Ureter (tissue), 1 donor: ENCODE measurements at places on chromosomes 5 and 9. TPM values are rescaled to one million over a fixed set of nuclear protein-coding genes. Genes with fewer than 3 reads are reported as not detected.

The TIMD4 gene
- total RNA-seq, result 1.2 TPM

The POLR3G gene
- 2.1 TPM for total RNA-seq

The LSM11 gene
- total RNA-seq, result 3.6 TPM

The APC gene
- total RNA-seq, result 40.4 TPM

DNA sequence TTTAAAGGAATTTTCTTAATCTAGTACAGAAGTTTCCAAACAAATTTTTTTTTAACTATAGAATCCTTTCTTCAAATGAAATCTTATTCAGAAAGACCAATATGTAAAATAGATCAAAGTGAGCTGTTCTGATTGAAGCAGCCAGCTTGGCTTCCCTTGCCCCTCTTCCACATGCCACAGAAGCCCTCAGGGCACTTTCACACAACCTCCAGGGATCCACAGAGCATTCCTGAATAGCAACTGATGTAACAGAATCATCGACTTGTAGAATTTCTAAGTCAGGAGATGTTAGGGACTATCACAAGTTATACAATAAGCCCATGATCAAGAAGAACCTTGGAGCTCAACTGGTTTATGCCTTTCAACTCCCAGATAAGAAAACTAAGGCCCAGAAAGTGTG lies 427.8 kb upstream of the C9orf72 start:
- DNase-seq, result no peak

DNA sequence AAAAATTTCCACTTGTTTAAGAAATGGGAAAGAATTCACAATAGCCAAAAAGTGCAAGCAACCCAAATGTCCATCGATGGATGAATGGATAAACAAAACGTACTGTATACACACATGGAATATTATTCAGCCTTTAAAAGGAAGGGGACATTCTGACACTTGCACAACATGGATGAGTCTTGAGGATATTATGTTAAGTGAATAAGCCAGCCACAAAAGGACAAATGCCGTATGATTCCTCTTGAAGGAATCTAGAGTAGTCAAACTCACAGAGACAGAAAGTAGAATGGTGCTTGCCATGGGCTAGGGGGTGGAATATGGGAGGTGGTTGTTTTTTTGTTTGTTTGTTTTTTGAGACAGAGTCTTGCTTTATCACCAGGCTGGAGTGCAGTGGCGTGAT lies 3.8 kb upstream of the ATP6V0E1 start:
- DNase-seq, result no peak

The SLC2A6 gene
- total RNA-seq, result 19.6 TPM

DNA sequence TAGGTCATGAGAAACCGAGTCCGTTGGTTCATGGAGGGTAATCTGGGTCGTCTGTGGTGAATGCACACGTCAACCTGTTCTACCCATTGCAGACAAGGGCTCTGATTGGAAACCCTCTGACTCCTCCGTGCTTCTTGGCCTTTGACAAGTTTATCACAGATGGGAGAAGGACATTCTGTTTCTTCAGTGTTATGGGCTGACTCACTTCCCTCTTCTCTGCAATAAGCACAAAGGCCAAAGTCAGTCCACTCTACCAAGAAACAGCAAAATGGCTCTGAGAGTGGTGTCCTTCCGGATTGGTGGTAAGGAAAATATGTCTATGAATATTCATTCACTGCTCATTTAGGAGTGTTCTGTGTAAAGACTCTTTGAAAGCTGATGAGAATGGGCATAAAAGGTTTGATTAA lies 89.3 kb downstream of the FEM1C start:
- DNase-seq, result no peak

The PCDHA9 gene
- 0.34 TPM for total RNA-seq

DNA sequence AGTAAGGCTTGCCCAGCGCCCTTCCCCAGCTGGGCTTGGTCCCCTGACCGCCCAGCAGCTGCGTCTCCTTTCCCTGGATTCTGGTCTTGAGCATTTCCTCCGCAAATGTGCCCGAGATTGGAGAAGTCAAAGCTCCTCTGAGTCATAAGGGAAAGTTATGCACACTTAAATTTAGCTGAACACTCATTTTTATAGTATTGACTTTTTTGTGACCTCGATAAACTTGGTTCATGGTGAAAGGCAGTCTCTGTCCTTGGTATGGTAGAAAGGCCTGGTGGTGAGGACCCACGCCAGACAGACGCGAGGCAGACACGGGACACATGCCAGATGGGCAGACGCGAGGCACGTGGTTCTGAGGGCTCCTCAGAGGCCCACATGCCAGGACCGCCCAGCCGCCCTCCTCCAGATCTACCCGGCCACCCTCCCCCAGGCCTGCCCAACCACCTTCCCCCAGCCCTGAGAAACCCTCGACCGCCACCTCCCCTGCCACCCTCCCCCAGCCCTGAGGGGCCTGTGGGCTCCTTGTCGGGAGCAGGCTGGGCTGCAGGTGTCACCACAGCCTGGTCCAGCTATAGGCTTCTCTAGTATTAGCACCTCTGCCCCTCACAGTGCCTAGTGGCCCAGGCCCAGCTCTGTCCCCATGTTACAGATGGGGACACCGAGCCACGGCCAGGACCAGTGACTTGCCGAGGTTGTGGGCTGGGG lies 60.9 kb upstream of the CACNA1B start:
- no peak for DNase-seq

DNA sequence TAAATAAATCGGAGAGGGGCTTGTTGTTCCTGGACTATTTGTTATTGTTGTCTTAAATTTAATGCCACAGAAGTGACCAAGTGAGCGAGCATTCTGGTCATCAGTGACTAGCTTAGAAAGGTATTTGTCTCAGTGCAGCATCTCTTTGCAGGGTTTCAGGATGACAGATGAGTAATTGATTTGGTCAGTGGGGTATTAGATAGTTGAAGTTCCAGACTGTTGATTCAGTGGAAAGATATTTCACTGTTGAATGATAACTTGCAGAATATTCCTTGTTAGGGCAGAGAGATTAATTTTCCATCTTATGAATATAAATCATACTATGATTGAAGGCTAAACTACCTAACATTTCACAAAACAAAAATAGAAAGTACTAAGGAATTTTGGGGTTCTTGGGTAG lies 122.4 kb downstream of the TRIO start:
- DNase-seq, result no peak

DNA sequence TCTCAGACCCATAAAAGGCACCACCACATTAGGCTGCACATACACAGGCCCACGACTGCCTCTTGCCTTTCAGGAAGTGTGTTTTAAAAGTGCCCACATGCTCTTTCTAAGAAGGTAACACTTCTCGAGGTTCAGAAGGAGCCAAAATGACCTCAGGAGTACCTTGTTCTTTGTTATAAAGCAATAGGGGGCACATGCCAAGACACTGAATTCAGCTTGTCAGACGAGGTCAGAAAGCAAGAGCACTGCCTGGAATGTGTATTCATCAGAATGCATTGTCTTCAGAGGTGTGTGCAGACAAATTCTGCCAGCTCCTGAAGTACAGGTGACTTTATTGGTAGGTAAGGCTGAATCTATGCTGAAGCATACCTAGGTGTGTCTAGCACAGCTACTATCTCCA lies 114.5 kb upstream of the IRX1 start:
- DNase-seq, result no peak

The MED22 gene
- 31.2 TPM for total RNA-seq

DNA sequence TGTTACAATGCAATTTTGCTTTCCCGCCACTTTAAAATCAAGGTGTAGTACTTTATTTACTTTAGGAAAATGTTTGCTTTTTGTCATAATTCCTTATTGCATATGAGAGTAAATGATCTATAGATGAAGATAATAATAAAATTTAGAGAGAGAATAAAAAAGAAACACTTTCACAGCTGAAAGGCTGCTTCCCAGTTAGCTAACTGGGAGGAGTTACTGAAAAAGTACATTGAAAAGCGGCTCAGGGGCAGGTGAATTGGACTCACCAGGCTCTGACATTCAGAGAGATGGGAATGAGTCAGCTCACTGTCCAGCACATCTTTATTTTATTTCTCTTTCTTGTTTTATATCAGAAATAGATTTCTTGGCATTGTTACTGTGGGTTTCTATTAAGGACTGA lies 131.7 kb upstream of the CCDC152 start:
- no peak for DNase-seq

- DNase-seq, result no peak
Observed at GRCh38 chr9:23319092-23319491, 506.9 kb downstream of the ELAVL2 start.

- DNase-seq, result no peak
Observed at GRCh38 chr9:123063177-123063598, 29.7 kb downstream of the GPR21 start.

The CCDC192 gene
- total RNA-seq, result 1.2 TPM

The PDCD1LG2 gene
- total RNA-seq, result 1.7 TPM

The STK32A gene
- total RNA-seq, result 9.7 TPM

DNA sequence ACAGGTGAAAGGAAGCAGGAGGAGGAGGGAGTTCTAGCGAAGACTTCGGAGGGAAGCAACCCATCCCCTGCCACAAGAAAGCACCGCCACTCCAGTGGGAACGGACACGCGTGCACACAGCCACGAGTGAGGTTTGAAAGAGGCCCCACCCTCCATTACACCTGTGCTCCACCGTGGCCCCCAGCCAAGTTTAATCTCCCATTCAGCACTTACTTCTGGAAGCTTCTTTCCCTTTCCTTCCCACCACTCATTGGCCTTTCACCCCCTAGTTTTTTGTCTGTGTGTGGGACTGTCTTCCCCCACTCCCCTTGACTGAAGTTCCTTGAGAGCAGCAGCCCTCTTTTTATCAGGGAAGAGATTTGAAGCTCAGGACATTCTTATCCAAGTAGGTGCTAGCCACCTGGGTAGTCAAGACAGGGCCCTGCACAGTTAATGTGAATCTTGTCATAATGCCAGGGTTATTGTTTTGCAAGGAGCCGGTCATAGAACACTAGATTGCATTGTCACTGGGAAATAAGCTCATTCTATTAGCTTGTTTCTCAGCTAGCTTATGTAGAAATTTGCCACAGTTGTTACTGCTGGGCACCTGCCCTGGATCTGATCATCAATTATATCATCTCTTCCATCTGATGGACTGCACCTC lies 256.0 kb downstream of the DOCK8 start:
- DNase-seq, result peak; percentile 56

DNA sequence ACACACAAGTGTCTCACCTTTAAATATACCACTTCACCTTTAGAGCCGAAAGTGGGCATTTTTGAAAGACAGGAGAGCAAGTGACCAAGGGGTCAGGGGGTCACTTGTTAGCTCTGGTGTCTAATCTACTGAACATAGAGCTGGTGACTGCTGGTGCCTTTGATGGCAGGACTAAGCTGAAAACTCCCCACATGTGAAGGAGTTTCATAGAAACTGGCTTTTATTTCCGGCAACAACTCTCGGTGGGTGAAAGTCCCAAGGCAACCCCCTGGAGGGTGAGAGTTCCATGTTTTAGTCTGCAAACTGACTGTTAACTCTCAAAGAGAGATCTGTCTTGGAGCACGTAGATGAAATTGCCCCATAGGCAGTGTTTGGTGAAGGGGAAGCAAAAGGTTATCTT lies 466.9 kb downstream of the DMRTA1 start:
- no peak for DNase-seq

GRCh38 chr5:43564289-43564850 lies 7.5 kb upstream of the PAIP1 start:
- DNase-seq, result no peak

The SPINK4 gene
- not detected for total RNA-seq

The SNX30 gene
- total RNA-seq, result 13.1 TPM

DNA sequence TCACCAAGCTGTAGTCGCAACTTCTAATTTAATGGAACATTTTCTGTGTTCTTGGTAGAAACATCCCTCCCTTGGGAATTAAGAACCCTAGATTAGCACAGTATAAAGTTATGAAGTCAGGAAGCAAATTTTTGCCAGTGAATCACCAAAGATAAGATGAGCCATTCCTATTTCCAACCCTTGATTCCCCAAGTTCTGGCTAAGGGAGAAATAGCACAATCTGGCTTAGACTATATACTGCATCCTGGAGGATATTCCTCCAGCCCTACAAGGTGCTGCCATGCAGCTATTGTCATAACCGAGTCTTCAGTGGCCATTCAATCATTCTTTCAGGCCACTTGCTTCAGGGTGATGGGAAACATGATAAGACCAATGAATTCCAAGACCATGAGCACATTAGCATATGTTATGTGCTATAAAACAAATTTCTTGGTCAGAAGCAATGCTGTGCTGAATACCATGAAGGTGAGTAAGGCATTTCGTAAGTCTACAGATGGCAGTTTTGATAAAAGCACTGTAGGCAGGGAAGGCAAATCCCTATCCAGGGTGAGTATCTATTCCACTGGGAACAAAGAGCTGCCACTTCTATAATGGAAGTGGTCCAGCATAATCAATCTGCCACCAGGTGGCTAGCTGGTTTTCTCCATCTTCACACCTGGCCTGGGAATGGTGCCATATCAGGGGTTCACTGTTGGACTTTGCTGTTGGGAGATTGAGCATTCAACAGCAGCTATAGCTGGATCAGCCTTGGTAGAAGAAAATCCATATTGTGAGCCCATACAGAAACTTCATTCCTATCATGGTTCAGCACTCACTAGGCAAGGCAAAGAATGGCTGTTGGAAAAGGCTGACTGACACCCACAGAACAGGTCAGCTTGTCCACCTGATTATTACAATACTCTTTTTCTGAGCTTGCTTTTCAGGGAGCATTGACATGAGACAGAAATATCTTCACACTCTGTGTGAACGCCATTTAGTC lies 19.6 kb upstream of the ARL15 start:
- no peak for DNase-seq

GRCh38 chr9:107734256-107735013 lies 244.9 kb upstream of the KLF4 start:
- no peak for DNase-seq

- DNase-seq, result no peak
Observed at GRCh38 chr9:136634904-136635303, 27.8 kb upstream of the EGFL7 start.

GRCh38 chr9:132234535-132234934 lies 72.7 kb downstream of the NTNG2 start:
- DNase-seq, result no peak

The PDZD2 gene
- total RNA-seq, result 7.8 TPM

The DNAI1 gene
- total RNA-seq, result not detected

The PRDM9 gene
- not detected for total RNA-seq

The CCL21 gene
- total RNA-seq, result 55.1 TPM

- DNase-seq, result no peak
Observed at GRCh38 chr5:87413343-87413645, 564 bp upstream of the CCNH start.

DNA sequence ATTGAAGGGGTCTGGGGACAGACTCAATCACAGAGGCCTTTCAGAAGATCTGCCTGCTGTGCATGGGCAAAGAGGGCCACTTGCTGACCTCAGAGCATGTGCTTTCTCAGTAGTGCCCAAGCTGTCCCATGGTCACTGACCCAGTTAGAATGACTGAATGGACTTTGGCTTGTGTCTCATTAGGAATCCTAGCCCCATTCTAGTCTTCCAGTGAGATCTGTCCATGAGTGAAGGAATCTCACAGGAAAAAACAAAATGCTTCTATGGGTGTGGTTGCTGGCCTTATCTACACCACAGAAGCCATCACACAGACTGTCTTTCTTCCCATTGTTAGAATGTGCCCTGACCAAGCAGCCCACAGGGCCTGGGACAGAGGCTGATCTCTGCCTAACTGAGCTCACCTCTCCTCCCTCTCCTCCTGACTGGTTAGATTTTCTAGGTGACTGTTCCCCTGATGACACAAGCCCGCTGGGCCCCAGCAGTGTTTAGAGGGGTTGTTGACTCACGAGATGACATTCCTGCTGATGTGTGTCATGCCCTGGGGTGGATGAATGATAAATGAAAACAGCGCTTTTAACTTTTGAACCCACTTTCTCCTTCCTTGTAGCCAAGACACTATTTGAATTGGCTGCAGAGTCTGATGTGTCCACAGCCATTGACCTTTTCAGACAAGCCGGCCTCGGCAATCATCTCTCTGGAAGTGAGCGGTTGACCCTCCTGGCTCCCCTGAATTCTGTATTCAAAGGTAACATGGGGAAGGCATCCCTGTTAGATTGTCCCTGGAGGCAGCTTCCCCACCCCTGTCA lies 24.8 kb downstream of the TGFBI start:
- peak; percentile 66 for DNase-seq

The GIN1 gene
- total RNA-seq, result 11.9 TPM
